Omental fat pad (tissue), 4 donors: ENCODE measurements at places on chromosomes 5 and 9. TPM values are rescaled to one million over a fixed set of nuclear protein-coding genes. Genes with fewer than 3 reads are reported as not detected.

Gene ANKRD18B
- total RNA-seq = not detected

Gene NMUR2
- total RNA-seq = not detected

Gene LHX3
- total RNA-seq = not detected

Gene HMGCR
- 56.6 TPM for total RNA-seq

Gene EQTN
- total RNA-seq = not detected

Gene CLIC3
- total RNA-seq = 9.7 TPM

Gene TAF11L5
- total RNA-seq = not detected

Gene GNA14
- 7.4 TPM for total RNA-seq

Gene LCN10
- 10.2 TPM for total RNA-seq

Gene RFESD
- 1.2 TPM for total RNA-seq

Gene ELOVL7
- 14.3 TPM for total RNA-seq

Gene FST
- total RNA-seq = 15.7 TPM

Gene HTR4
- total RNA-seq = not detected

Gene C9orf50
- total RNA-seq = not detected

Gene PDCD1LG2
- 3.5 TPM for total RNA-seq

Gene PFN3
- total RNA-seq = not detected

Gene SLC12A7
- total RNA-seq = 39.0 TPM

Gene ZNF462
- 18.5 TPM for total RNA-seq

Gene SARDH
- 2.3 TPM for total RNA-seq

Gene EIF4E1B
- total RNA-seq = not detected

Gene TEK
- total RNA-seq = 35.4 TPM

Gene ARHGEF39
- total RNA-seq = not detected

Gene FYB1
- 46.2 TPM for total RNA-seq

Gene KLF9
- 219 TPM for total RNA-seq

Gene HARS2
- total RNA-seq = 11.9 TPM

Gene PHF24
- 0.95 TPM for total RNA-seq

Gene MSH3
- total RNA-seq = 13.2 TPM

Gene TAL2
- total RNA-seq = 1.1 TPM

Gene KCNN2
- 1.4 TPM for total RNA-seq

Gene C5
- 7.2 TPM for total RNA-seq

Gene STPG3
- total RNA-seq = not detected

Gene ARL14EPL
- not detected for total RNA-seq

Gene LSM11
- total RNA-seq = 1.8 TPM

Gene CCDC187
- total RNA-seq = not detected

Gene SLC46A2
- total RNA-seq = not detected

Gene CHSY3
- 6.9 TPM for total RNA-seq

Gene LHFPL2
- total RNA-seq = 37.1 TPM

Gene EPB41L4B
- total RNA-seq = 47.7 TPM
